Umbilical cord (tissue), 2 donors: ENCODE measurements at places on chromosomes 2 and 18.

- peak; percentile 89 for DNase-seq
Observed at GRCh38 chr2:188291617-188292347, at the start of gene GULP1. Gene GULP1, plus strand, starts transcription at chr2:188291874. Its CDS starts 185,829 bp downstream, at chr2:188477703.

DNA sequence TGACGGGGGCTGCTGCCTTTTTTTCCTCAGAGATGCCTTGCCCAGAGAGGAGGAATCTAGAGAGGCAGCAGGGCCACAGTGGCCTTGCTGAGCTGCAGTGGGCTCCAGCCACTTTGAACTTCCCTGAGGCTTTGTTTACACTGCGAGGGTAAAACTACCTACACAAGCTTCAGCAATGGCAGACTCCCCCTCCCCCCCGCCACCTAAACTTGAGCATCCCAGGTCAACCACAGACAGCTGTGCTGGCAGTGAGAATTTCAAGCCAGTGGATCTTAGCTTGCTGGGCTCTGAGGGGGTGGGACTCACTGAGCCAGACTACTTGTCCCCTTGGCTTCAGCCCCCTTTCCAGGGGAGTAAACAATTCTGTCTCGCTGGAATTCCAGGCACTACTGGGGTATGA, 11.8 kb downstream of the SYT4 start:
- no peak for DNase-seq

GRCh38 chr2:66915237-66915636, 480.3 kb downstream of the MEIS1 start:
- no peak for DNase-seq

DNA sequence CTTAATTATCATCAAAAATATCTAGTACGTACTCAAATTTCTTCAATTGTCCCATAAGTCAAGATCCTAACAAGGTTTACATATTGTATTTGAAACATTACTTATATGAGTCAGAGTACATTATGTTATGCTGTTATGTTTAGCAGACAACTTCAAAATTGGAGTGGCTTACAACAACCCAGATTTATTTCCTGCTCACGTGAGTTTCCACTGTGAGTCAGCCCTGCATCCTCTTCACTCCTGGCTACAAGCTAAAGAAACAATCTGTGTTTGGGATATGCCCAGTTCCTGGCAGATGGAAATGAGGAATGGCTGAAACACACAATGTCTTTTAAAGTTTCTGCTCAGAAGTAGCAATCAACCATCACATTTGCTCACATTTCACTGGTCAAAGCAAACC, 31.5 kb upstream of the TANC1 start:
- DNase-seq, result peak; percentile 37

DNA sequence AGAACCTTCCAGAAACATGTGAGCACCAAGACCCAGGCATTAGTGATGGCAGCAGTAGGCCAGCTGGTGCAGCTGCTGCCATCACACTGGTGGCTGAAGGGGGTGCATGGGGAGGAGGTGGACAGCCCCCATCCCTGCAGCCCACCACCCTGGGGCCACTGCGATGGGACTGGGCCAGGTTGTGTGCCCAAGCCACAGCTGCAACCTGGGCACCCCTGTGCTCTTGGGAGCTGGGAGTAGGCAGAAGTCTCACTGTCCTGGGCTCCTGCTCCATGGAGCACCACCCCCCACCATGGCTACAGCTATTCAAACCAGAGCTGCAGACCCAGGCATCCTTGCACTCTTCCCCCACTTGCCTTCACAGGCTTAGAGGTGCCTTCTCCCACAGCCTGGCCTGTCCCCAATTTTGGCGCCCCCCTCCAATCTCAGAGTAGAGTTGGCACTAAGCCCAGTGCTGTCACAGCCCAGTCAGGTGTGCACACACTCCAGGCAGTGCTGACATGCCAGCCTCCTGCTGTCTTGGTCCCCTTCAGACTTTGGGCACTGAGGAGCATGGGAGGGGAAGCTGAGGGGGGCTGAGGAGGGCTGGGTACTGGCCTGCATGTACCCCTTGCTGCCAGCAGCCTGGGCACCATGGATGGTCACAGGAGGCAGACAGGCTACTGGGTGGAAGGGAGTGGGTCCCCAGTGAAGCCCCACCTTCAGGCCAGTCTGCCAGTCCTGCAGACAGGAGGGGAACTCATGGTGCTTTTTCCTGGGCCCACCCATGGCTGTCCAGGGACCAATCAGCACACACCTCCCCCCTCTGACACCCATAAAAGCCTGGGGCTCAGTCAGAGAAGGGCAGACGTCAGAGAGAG, 67.1 kb downstream of the CYP26B1 start:
- no peak for DNase-seq

DNA sequence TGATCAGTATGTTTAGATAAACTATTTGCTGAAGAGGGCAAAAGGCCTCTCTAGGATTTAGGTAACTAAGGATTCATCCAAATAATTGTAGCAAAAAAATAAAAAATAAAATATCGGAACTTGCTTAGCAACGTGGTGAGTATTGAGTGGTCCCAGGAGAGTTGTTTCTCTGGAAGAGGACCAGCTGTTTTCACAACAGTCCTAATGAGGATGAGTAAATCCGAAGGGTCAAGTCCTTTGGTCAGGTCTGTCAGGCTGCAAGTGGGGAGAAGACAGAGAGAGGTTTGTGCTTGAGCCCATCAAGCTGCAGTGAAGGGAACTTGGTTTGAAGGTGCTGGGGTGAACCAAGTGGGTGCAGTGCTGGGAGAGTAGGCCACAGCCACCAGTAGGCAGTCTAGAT, 539.2 kb downstream of the SLC4A3 start:
- no peak for DNase-seq

DNA sequence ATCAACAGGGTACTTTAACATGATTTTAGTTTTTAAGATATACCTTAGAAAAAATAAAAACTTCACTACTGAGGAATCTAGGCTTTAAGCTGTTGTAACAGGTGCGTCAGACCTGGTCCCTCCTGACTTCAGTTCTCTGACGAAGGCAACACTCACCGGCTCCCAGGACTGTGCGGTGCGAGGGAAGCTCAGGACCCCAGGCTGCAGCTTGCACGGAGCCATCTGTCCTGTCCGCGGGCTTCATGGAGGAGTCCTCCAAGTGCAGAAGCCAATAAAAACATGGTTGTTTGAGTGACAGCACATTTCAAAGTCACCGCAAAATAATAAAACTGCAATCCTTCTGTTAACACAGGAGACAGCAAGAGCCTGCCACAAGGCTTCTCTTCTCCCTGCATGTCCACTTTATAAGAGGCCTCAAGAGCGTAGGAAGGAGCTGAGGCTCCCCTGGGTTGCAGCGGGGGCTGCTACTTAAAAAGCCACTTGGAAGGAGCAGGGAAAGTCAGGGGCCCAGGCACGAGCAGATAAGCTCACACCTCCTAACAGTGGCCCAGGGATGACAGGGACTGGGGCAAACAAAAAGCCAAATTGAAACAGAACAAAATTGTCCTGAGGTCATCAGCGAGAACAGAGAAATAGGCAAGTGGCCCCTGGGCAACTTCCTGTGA, 4.6 kb downstream of the HJURP start:
- no peak for DNase-seq

- DNase-seq, result no peak
Observed at GRCh38 chr18:63508596-63508995, 31.8 kb downstream of the SERPINB5 start.

DNA sequence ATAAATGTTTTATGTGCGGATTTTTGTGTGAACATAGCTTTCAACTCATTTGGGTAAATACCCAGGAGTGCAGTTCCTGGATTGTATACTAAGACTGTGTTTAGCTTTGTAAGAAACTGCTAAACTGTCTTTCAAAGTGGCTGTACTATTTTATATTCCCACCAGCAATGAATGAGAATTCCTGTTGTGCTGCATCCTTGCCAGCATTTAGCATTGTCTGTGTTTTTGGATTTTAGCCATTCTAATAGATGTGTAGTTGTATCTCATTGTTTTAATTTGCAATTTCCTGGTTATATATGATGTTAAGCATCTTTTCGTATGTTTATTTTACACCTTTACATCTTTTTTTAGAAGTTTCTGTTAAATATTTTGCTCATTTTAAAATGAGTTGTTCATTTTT, 24.2 kb downstream of the VRK2 start:
- no peak for DNase-seq

GRCh38 chr2:231581328-231581727, 11.3 kb upstream of the TEX44 start:
- DNase-seq, result no peak

- no peak for DNase-seq
Observed at GRCh38 chr2:218095853-218096252, 26.8 kb downstream of the RUFY4 start.

GRCh38 chr2:236393101-236393500, 128.9 kb upstream of the ASB18 start:
- no peak for DNase-seq

- no peak for DNase-seq
Observed at GRCh38 chr2:47129191-47129706, 25.9 kb downstream of the STPG4 start.

DNA sequence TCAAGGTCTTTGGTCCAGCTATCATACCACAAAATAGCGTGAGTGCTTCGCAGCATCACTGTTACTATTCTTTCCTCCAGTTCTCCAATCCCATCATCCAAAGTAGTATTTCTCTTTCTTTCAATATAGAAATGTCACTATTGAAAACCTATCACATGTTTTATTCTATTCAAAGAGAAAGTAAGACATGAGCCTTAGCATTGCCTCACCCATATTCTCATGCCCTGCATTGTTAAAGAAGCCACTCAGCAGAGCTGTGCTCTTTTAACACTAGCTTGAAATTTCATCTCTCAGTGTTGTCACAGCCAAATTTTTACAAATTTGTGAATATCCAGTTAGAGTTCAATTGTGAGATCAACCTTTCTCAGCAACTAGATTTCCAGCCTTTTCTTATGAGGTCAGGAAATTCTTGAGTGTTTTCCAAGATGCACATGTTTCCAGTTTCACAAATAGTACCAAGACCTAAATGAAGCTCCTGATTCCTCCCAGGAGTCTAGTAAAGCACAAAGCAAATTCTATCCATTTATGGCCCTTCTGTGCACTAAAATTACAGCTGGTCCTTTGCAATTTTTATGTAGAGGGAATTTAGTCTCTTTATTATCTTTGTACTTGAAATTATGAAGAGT, 343.7 kb downstream of the SPAG16 start:
- no peak for DNase-seq

- no peak for DNase-seq
Observed at GRCh38 chr2:237613679-237614078, 13.7 kb upstream of the LRRFIP1 start.

DNA sequence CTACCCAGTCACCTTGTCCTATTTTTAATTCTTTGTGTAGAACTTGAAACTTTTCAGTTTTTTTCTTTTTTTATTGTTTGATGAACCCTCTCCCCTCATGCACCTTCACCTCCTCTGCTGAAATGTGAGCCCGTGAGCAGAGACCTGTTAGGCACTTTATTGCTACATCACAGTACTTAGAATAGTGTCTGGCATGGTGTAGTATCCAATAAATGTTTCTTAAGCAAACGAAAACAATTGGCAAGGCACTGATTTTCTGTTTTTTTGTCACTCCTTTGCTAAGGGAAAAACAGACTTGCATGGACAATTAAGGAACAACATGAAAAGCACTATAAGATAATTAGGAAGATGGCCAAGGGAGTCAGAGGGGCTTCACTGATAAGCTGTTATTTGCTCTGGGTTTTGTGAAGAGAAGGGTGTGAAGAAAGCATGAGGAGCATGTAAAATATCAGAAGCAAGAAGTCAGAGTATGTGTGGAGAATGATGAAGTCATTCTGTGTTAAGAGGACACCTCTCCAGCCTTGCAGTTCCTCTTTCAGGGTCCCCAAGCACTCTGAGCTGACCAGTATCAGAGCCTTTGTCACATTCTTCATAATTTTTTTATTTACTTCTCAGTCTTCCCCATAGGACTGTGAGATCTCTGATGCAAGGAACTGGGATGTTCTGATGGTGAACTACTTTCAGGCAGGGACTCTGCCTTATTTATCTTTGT, 99.7 kb upstream of the CAVIN2 start:
- DNase-seq, result no peak

- DNase-seq, result no peak
Observed at GRCh38 chr2:88696611-88697010, 5.1 kb downstream of the RPIA start.

- no peak for DNase-seq
Observed at GRCh38 chr2:69054431-69054830, 41.5 kb downstream of the ANTXR1 start.

DNA sequence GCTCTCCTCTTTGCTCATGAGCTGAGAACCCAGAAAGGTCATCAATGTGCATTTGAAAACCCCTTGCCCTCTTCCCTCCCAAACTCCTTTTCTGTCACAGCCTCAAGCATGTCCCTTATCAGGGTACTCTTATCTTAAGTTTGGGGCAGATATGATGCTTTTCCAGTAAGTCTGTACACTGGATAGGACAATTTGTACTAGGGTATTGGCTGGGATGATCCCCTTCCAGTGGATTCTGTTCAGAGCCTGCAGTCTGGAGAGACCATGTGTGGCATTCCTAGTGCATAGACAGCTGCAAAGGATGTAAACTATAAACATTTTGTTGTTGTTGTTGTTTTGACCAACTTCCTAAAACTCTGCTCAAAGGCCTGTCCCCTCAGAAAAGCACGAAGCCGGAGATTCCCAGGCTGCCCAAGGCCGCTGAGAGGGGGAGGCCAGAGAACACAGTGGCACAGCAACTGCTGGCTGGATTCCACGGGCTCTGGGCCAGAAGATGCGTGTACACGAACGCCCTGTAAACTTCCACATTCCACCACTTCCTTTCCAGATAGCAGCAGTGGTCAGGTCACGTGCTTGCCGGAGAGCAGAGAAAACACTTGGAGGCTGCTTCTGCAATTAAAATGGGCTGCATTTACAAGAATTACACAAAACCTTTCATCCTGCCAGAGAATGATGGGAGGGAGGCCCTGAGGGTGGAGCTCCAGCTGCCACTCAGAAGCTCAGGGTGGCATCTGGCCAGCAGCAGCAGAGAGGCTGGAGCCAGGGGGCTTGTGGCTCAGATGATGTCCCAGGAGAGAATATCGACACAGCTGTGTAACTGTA, 42.1 kb downstream of the BMP10 start:
- DNase-seq, result peak; percentile 97

DNA sequence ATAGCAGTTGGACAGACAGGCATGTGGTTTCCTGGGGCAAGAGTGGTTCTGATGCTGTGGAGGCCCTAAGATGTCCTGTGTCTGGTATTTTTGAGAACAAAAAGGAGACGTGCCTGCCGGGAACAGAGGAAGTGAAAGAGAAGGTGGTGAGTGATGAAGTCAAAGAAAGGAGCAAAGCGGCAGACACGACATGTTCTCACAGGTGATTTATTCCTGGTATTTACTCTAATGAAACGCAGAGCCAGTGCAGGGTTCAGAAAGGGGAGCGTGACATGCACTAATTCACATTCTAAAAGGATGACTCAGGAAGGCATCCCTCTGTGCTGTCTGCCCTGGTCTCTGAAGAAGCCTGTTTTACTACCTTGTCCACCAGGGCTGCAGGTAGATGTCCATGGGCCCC, 211.0 kb downstream of the KCNE4 start:
- peak; percentile 85 for DNase-seq

DNA sequence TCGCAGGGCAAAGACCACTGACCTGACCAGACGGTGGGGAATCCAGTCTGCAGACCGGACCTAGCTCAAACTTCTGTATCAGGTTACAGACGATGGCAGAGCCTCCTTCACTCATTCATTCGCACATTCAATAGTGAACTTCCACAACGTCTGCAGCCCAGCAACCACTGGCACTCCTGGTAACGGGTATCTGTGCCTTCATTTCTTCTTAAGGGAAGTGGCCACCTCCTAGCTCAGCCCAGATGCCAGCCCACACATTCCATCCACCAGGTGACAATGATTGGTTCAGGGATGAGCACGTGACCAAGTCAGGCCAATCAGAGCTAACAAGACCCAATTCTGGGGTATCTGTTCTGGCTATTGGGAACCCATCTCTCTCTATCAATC, 15.9 kb upstream of the ARMC9 start:
- no peak for DNase-seq

- DNase-seq, result no peak
Observed at GRCh38 chr2:136342138-136342537, 224.2 kb upstream of the CXCR4 start.
